ENCODE measurements at places on chromosomes 16 and 17.

- no peak for DNase-seq
Observed at GRCh38 chr16:48958681-48959080, 323.0 kb downstream of the CBLN1 start.

- no peak for DNase-seq
Observed at GRCh38 chr17:44360144-44360533, 3.5 kb downstream of the FAM171A2 start.

DNA sequence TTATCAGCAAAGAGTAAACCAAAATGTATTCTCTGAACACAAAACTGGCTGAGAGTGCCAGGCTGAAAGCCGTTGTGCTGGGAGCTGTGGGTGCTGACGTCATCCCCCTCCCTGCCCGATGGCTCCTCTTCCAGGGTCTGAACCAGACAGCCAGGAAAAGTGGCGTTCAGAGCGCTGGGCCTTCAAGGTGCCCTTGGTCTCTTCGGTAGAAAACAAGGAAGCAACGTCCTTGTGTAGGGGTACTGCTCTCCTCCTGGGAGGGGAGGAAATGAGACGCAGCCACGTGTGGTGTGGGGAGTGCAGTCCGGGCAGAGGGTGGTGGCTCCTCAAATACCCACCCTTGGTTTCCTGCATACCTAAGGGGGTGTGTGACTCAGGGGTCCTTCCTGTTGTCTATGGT, 394.7 kb downstream of the SEC14L1 start:
- no peak for DNase-seq

GRCh38 chr16:58507963-58508670, 7.2 kb upstream of the SETD6 start:
- DNase-seq: no peak

GRCh38 chr16:84670063-84670462, 21.8 kb downstream of the KLHL36 start:
- no peak for DNase-seq

- DNase-seq: no peak
Observed at GRCh38 chr17:81118308-81119221, 46.7 kb upstream of the PVALEF start.

DNA sequence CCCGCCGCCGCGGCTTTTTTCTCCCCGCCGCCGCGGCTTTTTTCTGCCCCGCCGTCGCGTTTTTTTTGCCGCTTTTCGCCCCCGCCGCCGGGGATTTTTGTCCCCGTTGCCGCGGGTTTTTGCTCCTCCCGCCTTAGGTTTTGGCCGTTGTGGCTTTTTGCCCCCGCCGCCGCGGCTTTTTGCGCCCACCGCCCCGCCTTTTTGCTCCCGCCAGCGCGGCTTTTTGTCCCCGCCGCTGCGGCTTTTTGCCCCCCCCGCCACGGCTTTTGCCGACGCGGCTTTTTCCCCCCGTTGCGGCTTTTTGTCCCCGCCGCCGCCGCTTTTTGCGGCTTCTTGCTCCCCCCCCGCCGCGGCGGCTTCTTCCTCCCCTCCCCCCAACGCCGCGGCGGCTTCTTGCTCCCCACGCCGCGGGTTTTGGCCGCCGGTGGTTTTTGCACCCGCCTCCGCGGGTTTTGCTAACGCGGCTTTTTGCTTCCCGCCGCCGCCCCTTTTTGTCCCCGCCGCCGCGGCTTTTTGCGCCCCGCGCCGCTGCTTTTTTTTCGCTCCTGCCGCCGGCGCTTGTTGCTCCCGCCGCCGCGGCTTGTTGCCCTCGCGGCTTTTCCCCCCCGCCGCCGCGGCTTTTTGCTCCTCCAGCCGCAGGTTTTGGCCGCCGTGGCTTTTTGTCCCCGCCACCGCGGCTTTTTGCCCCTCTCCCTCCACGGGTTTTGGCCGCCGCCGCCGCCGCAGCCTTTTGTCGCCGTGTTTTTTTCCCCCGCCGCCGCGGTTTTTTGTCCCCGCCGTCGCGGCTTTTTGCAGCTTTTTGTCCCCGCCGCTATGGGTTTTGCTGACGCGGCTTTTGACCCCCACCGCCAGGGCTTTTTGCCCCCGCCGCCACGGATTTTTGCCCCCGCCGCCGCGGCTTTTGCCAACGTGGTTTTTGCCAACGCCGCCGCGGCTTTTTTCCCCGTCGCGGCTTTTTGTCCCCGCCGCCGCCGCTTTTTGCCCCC, 150.3 kb downstream of the KCNJ18 start:
- no peak for DNase-seq

DNA sequence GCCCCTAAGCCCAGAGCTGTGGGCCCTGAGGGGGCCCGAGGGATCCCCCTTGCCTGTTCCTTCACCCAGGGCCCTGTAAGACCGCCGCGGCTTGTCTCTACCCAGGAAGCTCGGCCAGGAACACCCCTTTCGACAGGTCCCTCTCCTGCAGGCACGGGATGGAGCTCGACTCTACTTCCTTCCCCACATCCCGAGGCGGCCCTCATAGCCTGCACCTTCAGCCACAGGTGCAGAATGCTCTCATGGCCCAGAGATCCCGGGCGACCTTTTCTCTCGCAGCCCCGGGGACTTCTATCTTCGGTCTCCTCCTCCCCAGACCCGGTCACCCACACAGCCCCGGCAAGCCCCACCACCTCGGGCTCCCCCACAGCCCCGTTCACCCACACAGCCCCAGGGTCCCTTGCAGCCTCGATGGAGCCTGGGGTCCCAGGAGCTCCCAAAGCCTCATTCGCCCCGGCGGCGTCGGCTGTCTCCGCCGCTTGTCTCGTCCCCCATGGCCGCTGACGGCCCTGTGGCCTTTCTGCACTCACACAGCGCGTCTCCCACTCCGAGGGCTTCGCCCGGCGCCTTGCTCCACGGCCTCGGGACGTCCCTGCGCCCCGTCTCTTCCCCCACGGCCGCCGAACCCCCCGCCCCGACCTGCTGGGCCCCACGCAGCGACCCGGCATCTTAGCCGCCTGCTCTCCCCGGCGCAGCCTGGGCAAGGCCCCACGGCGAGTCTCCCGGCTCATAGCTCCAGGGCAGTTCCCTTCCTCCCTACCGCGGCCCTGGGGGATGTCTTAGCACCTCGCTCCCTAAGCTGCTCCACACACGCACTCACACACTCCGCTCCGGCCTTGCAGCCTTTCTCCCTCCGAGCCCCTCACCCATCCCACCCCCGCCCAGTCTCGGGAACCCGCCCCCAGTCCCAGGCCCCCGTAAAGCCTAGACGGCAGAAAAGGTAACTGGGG, 650 bp downstream of the KIAA0753 start:
- peak; percentile 43 for DNase-seq

GRCh38 chr16:23485841-23486240, 24.5 kb downstream of the GGA2 start:
- no peak for DNase-seq

DNA sequence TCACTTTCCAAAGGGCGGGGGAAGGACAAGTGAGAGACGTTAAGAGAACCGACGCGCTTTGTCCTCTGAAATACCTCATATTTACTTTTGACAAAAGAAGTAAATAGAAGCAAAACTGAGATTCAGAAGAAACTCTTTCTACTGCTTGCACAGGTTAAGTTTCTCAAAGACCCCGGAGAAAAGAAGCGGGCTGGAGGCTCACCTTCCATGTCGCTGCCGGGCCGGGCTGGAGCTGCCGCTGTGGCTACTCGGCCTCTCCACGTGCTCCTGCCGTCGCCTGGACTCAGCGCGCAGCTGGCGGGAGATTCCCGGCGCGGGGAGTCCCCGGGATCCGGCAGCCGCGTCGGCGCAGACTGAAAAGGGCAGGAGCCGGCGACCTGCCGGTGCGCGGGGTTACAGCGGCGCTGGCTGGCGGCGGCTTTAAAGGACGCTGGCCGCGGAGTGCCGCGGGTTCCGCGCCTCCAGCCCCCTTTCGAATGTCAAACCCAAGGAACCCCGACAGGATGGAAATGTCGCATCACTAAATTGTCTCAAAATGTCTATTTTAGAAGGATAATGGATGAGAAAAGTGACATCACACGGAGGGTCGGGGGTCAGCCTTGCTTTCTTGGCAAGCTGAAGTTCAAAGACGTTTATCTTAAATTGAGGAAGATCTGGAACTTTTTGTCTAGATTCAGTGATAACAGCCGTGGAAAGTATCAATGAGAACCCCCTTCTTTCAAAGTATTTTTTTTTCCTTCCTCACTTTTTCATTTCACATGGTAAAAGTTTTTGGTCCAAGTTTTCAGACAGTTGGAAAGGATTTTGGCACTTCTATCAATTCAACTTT, at the start of gene IKZF3:
Gene IKZF3, minus strand, starts transcription at position 395 of the 829 bp plus-strand sequence. Its CDS starts 186 bp downstream, at position 209.
- peak; percentile 60 for DNase-seq

DNA sequence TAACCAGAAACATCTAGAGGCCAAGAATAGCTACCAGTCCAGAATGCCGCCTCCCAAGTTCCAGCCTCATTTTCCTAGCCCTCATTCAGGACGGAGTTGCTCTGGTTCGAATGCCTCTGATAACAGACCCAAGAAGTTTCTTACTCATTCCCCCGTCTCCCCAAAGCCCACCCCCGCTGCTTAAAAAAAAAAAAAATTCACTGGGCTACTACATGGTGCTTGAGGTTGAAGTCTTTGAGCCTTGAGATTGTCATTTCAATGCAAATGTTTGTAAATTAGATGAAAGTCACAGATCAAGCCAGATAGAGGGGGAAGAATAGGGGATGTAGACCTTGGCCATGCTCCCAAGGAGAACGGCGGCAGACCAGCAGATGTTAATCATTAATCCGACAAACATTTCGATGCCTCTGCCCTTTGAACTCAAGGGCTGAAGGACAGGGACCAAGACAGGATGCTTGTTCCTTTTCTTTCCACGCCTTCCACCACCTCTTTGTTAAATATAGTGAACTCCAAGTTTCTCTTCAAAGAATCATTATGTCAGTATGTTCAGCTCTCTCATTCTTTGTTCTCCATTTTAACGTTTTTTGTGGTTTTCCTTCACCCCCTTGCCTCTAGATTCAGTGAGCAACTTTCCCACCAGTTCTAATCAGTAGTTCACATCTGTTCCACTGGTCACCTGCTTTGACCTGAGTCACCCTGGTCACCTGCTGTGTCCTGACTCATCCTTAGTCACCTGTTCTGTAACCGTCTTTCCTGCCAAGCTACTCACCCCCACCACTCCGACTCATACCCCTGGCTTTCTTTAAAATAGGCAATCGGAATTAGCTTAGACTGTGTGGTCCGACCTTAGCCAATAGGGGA, 190.3 kb downstream of the CPPED1 start:
- DNase-seq: no peak

DNA sequence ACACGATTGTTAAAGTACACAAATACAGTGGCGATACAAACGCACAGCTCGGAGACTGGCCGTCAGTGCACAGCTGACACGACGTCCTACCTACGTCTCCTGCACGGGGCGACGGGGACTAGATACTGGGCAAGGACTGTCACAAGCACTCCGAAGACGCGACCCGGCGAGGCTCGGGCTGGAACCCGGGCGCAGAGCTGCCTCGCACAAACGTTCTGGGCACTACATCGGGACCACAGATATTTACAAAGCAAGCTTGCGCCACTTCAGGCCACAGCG, 13.8 kb downstream of the SLC16A3 start:
- no peak for DNase-seq

DNA sequence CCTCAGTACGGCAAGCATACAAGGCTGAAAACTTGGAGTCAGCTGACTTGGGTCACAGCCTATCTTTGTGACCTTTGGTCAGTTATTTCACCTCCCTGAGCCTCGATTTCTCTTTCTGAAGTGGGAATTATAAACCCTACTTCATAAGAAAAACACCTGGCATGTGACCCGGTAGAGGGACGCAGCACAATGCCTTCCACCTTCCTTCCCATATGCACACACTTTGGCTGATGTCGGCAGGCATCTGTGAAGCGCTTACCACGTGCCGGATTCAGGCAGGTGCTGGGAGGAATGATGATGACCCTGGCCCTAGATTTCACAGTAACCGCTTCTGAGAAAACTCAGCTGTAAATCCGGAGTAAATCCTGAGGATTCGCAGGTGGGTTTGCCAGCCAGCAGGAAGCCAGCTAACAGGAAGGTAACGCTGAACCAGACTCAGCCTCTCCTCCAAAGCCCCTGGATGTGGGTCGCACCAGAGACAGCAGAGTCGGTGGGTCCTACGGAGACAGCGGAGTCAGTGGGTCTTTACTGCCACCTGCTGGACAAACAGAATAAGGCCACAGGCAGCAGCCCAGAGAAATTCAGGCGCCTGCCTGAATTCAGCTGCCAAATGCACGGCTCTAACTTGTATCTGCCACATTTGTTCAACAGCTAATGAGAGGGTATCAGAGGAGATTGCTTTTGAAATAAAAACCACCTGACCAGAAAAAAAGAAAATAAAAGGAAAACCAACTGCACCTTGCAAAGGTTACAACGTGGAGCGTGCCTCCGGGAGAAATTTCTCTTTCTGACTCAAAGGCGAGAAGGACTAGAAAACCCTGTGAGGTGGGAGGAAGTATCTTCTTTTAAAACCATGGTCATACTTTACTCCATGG, 16.6 kb downstream of the COPRS start:
- DNase-seq: peak; percentile 69

- no peak for DNase-seq
Observed at GRCh38 chr16:51041546-51041945, 109.5 kb downstream of the SALL1 start.

- no peak for DNase-seq
Observed at GRCh38 chr17:58280480-58281217, at the start of gene MPO. Gene MPO, minus strand, starts transcription at chr17:58280935. Its CDS starts 177 bp downstream, at chr17:58280758.

DNA sequence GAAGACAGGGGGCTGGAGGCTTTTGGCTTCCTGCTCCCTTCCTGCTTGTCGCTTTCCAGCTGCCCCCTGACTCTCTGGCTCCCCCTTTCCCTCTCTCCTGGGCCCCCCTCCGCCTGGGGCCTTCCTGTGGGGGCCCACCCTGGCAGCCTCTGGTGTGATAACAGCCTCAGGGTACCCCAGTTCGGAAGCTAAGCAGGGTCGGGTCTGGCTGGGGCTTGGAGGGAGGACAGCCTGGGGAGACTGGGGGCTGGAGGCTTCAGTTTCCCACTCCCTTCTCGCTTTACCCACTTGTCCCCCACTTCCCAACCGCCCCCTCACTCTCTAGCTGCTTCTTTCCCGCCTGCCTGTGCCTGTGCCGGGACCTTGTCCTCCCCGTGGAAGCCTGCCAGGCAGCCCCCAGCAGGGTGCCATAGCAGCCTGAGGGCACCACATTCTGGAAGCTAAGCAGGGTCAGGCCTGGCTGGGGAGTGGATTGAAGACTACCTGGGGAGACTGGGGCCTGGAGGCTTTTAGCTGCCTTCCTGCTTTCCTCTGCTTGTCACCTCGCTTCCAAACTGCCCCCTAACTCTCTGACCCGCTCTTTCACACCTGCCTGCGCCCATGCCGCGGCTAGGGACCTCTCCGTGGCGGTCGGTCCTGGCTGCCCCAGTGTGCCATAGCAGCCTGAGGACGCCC, 2275.5 kb downstream of the TP53TG3F start:
- no peak for DNase-seq

DNA sequence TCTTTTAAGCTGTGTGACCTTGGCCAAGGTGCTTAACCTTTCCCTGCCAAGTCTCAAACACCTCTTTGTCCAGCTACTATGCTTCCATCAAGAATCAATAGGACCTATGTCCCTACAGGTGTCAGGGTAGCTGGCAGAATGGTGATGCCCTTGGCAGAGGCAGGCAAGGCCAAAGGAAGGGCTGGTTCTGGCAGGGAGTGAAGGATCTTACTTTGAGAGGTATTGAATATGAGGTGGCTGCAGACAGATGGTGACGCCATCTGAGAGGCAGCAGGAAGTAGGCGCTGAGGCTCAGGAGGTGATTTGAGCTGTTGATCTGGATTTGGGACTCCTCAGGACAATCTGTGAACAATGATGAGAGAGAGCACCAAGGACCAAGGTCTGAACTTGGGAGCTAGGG, 12.5 kb downstream of the ABCC3 start:
- DNase-seq: no peak

- DNase-seq: no peak
Observed at GRCh38 chr17:75645889-75646637, 12.8 kb downstream of the SMIM5 start.
